Hepatic stellate cell (primary cell): ENCODE measurements at places on chromosomes 6 and 20.

DNA sequence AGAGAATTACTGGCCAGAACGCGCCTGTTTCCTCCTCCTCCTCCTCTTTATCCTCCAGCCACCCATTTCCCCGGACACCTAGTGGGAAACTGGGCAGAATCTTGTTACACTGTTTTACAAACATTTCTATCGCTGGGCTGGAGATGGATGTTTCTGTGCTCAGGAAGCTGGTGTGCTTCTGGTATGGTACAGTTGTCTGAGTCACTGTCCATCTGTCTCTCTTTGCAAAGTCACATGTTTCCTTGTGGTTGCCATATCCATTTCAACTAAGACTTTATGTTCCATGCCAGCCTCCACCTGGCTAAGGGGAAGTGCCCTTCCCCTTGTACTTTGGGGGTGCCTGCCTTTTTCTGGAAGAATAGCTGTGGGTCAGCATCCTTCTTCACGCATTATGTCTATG, 52.9 kb upstream of the SLC22A16 start:
- peak; percentile 34 for DNase-seq

DNA sequence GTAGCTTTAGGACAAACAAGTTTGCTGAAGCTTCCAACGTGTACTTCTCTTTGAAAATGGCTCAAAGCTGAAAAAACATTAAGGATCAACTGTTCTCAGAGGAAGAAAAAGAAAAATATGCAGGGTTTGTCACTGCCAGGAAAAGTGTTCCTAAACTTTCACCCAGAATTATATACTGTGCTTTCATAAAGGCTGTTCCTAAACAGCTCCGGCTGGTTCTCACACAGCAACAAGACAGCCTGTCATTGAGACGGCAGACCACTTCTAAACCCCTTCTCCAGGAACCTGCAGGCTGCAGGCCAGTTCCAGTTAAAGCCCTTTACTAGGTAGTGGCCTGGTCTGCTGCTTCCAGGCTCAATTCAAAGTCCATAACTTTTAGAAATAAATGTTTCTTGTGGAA, 97.4 kb upstream of the SOX4 start:
- no peak for DNase-seq

GRCh38 chr6:63023726-63024125, 187.5 kb upstream of the FKBP1C start:
- no peak for DNase-seq

DNA sequence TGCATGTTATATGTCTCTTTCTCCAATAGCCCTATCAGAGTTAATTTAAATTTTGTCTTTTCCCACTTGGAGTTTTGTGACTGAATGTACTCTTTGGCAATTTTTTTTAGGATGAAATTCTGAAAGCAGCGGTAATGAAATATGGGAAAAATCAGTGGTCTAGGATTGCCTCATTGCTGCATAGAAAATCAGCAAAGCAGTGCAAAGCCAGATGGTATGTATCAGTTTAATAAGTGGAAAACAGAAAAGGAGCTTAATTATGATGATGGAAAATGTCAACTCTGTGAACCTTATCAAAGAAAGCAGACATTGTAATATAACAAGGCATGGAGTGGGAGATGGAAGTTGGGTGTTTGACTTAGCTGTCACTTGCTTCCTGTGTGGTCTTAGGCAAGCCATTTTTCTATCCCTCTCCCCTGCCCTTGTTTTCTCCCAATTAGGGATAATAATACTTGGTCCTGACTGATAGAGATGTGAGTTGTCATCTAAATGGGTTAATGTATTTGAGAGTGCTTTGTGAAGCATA, 2.7 kb downstream of the CDC5L start:
- no peak for DNase-seq

GRCh38 chr20:36645998-36646397, at the start of gene SLA2:
Gene SLA2 (minus strand): TSS chr20:36646196. CDS start chr20:36641335, 4,861 bp downstream.
- DNase-seq = no peak

GRCh38 chr20:22745194-22745500, 160.8 kb upstream of the FOXA2 start:
- DNase-seq = no peak

DNA sequence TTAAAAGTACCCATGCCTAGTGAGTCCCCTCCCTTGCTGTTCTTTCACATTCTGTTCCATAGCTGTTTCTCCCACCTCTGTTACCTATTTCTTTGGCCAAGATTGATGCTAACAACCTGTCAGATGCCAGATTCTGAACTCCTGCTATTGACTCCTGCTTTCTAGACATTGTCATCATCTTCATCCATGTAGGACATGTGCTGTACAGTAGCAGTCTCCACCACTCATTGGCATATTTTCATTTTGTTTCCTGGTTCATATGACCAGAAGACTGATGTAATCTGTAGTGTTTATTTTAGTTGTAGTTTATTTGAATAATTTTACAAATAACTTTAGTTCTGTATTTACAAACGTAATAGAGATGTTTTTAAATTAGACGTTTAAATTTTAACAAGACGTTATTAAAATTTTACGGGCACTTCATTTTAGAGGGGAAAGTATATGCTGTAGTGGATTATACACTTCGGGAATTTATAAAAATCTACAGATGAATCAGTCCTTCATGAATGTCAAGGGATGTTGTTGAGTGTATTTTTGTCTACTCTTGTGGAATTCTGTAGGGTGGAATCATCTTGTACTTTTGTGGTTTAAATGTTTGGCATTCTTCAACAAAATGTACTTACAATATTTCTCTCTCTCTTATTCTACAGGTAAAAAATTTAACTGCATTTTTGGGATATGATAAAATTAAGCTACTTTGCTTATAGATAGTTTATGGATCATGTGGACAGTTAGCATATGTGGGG, 34.1 kb downstream of the TRMT11 start:
- DNase-seq = no peak

GRCh38 chr6:111842891-111843290, 30.4 kb downstream of the FYN start:
- DNase-seq = peak; percentile 17

GRCh38 chr6:4253604-4254231, 118.3 kb upstream of the ECI2 start:
- DNase-seq = peak; percentile 61

GRCh38 chr6:24721461-24722215, 2.7 kb upstream of the C6orf62 start:
- DNase-seq = peak; percentile 73

DNA sequence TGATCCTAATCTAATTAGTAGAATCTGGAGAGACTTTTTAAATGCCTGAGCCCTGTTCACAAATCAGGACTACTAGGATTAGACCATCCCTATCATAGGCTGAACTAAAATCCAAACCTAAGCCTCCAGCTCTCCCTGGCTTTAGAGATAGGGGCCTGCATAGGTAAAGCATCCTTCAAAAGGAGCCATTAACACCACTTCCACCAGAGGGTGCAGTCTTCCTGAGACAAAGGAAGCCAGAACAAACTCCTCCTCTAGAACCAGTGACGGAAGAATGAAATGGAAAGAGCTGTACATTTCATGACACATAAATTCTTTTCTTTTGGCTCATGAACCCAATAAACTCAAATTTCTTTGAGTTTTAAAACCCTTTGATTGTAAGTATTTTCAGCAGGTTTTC, 291.2 kb upstream of the ADGRB3 start:
- peak; percentile 17 for DNase-seq

DNA sequence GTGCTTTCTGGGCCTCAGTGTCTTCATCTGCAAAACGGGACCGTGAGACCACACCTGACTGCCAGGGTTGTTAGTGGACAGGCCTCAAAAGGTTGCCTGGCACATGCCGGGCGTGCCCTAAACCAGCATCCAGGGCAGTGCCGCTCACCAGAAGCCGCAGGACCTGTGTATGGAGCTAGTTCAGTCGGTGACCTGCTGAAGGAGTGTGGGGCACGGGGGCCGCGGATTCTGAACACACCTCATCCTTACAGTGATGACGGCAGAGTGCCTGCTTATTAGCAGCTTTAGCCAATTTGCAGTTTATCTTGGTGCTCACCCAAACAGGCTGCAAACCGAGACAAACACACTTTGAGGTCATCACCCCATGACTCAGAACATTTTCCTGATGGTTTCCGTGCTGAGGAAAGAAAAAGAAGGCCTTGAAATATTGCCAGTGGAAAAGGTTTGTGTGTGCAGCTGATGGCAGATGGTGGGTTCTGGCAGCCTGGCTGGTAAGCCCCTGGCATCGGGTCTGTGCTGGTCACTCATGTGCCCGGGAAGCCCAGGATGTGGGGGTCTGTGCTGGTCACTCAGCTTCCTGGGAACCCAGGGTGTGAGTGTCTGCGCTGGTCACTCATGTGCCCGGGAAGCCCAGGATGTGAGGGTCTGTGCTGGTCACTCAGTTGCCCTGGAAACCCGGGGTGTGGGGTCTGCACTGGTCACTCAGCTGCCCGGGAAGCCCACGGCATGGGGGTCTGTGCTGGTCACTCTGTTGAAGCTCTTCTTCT, 153.8 kb downstream of the ERMARD start:
- DNase-seq = no peak

GRCh38 chr6:135906542-135906941, 55.0 kb downstream of the PDE7B start:
- DNase-seq = no peak

DNA sequence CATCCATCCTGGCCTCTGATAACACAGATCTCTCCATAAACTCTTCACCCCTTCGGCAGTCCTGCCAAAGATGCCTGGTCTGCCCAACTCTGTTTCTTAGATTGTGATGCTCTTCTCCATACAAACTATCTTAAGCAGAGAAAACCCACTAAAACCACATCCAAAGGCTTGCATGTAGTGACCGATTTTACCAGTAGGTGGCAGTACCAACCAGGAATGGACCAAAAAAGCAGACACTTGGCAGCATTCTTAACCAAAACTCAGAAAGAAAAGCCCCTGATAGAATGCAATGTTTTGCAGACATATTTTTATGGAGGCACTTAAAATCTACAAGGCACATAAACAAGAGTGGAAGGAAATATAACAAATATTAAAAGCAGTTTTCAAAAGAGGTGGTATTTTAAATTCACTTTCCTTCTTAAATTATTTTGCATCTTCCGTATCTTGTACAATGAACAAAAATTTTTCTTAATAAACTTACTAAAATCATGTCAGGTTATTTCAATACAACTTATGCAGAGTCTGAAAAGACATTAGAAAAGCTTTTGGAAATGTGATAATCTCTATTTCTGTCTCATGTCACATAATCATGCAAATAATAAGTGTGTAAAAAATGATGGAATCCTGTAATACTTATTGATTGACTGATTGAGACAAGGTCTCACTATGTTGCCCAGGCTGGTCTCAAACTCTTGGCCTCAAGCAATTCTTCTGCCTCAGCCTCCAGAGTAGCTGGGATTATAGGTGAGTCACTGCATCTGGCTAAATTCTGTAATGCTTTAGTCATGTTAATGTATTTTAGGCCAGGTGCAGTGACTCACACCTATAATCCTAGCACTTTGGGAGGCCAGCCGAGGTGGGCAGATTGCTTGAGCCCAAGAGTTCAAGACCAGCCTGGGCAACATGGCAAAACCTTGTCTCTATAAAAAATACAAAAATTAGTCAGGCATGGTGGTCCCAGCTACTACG, 29.4 kb downstream of the LRP11 start:
- DNase-seq = peak; percentile 41

DNA sequence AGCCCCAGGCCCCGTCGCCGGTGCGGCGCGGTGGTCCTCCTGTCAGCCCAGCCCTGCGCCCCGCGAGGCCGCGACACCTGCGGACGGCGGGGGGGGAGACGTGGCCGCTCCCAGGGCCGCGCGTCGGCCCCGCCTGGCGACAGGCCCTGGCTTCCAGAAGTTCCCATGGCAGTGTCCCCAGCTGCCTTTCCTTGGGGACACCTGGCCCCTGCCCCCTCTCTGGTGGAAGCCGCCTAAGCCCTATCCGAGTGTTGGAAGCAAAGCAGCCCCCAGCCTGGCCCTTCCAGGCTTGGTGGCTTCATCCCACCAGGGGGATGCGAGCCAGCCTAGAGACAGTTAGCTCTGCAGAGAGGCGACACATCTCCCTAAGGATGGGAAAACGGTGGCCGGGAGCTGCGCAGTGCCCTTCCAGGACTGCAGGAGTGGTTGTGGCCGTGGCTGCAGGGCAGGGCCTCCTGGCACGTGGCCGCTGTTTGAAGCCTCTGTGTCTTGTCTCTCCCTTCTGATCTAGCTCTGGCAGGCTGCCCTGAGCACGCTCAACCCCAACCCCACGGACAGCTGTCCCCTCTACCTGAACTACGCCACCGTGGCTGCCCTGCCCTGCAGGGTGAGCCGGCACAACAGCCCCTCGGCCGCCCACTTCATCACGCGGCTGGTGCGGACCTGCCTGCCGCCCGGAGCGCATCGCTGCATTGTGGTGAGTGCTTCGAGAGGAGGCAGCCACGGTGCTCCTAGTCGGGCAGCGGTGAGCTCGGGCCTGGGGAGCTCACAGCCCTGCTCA, 816 bp downstream of the NPEPL1 start:
- DNase-seq = no peak

GRCh38 chr6:34146021-34146782, at the start of gene GRM4:
Gene GRM4 (minus strand): TSS chr6:34146087. CDS start chr6:34133496, 12,591 bp downstream.
- DNase-seq = no peak

DNA sequence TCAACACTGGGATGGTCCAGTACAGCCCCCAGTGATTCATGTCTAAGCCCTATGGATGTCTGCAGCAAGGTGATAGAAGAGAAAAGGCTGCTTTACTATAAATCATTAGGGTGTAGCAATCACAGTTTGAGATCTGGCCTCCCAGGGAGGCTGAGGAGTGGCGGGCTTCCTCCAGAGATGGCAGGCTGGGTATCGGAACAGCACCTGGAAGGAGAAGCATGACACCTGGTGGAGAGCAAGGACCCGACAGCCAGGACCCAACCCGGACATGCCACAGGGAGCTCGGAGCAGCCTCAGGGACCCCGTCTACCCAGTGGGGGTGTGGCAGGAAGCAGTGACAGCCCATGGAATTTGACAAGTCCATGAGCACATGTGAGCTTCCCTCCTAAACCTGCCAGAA, 114.8 kb upstream of the CD93 start:
- DNase-seq = no peak

DNA sequence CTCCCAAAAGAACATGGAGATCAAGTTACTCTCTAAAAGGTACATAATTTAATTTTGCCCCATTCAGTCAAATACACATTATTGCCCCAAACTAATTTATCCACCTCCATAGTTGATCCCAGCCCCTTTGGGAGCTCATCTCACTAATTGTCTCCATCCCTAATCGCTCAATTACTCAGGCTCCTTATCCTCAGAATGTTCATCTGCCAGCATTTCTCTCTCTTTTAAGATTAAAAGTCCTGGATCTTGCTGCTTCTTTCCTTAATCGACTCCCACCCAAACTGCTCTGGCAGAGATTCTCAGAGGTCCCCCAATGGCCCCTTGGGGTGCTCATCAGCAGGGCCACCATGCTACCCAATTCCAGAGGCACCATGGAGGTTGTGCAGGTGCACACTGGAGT, 18.4 kb upstream of the NNAT start:
- no peak for DNase-seq

GRCh38 chr20:41234041-41234440, 83.5 kb downstream of the ZHX3 start:
- no peak for DNase-seq

- DNase-seq = no peak
Measured at GRCh38 chr6:28200020-28200419, 25.1 kb upstream of the ZSCAN9 start.

GRCh38 chr6:168127384-168127868, 48.4 kb upstream of the FRMD1 start:
- no peak for DNase-seq

- no peak for DNase-seq
Measured at GRCh38 chr6:146359131-146359530, 184.5 kb upstream of the RAB32 start.

GRCh38 chr20:46946181-46946624, 51.6 kb downstream of the EYA2 start:
- no peak for DNase-seq

GRCh38 chr6:64288351-64288750, 652.7 kb downstream of the PHF3 start:
- DNase-seq = no peak

- DNase-seq = no peak
Measured at GRCh38 chr6:137851669-137852068, 15.4 kb upstream of the TNFAIP3 start.

- DNase-seq = peak; percentile 23
Measured at GRCh38 chr6:149642829-149643580, 5.5 kb downstream of the KATNA1 start.
